CD8-positive, alpha-beta memory T cell (primary cell): ENCODE measurements at places on chromosomes 11 and 22.

GRCh38 chr11:2540223-2540991 lies 95.6 kb downstream of the KCNQ1 start:
- no peak for DNase-seq

GRCh38 chr11:44857490-44858090 lies 93.1 kb downstream of the TP53I11 start:
- DNase-seq: no peak

GRCh38 chr22:17818649-17819048 lies 44.4 kb upstream of the BID start:
- DNase-seq: no peak

DNA sequence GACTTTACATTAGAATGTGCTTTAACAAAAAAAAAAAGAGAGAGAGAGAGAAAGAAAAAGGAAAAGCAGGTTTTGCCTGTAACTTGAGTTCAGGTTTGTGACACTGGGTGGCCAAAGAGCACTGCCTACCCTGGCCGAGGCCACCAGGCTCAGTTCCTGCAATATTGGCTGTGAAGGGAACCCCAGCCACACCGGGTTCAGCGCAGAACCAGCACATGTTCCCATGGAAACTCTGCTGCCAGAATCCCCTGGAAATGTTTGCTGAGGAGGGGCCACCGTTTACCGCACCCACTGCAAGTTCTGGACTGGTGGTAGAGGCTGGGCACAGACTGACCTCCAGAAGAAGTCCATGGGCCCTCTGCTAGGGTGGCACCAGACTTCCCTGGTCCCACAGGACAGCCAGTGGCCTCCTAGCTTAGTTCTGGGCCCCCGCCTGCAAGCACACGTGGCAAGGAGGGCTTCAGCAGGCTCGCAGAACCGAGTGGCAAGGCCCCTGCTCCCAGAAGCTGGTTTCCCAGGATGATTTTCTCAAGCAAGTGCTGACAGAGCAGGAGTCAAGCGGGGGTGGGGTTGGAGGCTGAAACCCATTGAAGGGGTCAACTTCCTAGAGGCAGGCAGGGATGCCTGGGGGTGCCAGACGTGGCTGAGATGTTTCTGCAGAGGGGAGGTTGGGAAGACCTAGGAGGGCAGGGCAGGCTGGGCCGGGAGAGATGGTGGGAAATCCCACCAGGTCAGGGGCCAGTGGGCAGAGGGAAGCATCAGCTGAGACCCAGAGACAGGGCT lies 51.2 kb downstream of the NFAM1 start:
- no peak for DNase-seq
